Stimulated activated naive B cell treated with anti-CD40 and anti-IgM and Interleukin-4, amounts not matched to agents 10 μg/mL and 1 μg/mL and 100 μg/mL, for 72 hours (primary cell): ENCODE measurements at places on chromosomes 16 and 17.
A peak's percentile ranks its signal among the peaks of the same experiment; 100 is the strongest.

GRCh38 chr17:4422864-4423263 lies 10.9 kb upstream of the SPNS3 start:
- no peak for DNase-seq

GRCh38 chr16:29117631-29118030 lies 132.8 kb downstream of the LAT start:
- DNase-seq, result no peak

GRCh38 chr16:58709333-58709732 lies 24.8 kb upstream of the SLC38A7 start:
- no peak for DNase-seq

- no peak for DNase-seq
These were observed at the start of gene LAT for GRCh38 chr16:28984619-28985135. TSS of gene LAT (plus strand) at chr16:28985052. CDS start at chr16:28985418, 366 bp downstream.

DNA sequence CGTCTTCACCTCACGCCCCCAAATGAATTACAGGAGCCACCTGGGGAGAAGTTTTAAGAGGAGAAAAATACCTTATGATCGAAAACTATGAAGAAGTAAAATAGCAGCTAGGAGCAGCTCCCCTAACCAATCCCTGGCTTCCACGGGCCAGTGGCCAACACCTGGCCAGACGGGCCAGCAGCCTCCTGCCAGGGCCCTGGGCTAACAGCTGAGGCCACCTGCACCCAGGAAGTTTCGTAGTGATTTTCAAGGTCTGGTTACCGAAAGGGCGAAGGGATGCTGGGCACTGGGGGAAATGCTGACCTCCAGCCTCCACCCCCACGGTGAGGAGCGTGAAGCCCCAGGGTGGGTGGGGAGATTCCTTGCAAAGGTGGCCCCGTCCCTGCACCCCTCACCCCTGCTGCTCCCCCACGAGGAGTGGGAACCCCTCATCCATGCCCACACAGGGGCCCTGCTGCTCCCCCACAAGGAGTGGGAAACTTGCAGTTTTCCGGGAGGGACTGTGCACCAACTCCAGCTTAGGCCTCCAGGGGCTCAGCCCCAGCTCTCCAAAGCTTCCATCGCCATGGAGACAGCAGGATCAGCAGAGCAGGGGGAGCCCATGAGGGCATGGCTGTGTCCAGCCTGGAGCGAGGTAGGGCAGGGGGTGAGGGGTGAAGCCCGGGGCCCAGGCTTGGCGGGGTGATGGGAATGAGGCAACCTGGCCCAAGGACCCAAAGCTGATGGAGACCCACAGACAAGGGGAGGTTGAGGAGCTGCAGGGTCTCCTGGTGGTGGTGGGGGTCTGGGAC lies 31.9 kb upstream of the ACSF3 start:
- DNase-seq, result no peak

DNA sequence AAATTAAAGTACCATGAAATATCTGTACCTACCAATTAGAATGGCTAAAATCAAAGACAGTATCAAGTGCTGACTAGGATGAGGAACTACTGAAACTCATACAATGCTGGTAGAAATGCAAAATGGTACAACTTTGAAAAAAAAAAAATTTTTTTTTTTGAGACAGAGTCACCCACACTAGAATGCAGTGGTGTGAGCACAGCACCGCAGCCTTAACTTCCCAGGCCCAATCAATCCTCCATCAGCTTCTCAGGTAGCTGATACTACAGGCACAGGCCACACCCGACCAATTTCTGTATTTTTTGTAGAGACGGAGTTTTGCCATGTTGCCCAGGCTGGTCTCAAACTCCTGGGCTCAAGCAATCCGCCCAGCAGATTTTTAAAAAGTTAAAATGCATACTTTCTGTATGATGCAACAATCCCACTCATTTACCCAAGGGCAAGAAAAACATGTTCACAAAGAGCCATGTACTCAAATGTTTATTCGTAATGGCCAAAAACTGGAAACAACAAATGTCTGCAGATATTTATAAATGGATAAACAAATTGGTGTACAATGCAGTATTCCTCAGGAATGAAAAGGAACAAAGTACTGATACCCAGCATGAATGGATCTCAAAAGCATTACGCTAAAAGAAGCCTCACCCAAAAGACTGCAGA lies 8.7 kb downstream of the SMURF2 start:
- DNase-seq, result no peak

- DNase-seq, result peak; percentile 27
These were observed 15.6 kb downstream of the TLE7 start for GRCh38 chr16:71426069-71426879.

- DNase-seq, result no peak
These were observed 54.9 kb downstream of the BEAN1 start for GRCh38 chr16:66481943-66482390.

- DNase-seq, result no peak
These were observed 41.1 kb downstream of the BAHCC1 start for GRCh38 chr17:81436294-81436849.

DNA sequence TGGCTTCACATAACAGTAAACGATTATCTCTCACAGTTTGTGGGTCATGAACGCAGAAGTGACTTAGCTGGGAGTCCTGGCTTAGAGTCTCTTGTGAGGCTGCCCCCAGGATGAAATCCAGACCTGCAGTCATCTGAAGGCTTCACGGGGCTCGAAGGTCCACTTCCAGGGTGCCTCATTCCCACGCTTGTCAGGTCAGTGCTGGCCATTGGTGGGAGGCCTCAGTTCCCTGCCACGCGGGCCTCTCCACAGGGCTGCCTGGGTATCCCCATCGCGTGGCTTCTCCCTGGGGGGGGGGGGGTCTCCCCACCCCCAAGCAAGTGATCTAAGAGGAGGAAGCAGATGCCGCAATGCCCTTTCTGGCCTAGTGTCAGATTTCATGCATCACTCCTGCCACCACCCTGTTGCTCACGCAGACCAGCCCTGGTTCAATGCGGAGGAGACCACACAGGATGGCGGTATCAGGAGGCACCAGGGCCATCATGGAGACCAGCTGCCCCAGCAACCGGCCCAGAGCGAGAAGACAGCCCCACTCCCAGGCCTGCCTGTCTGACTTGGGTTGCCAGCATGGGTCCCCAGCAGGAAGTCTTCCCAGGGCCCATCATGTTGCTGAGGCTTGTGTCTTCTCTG lies 77.3 kb upstream of the CDH5 start:
- no peak for DNase-seq

- no peak for DNase-seq
These were observed 398.8 kb downstream of the HS3ST3B1 start for GRCh38 chr17:14699574-14700185.

DNA sequence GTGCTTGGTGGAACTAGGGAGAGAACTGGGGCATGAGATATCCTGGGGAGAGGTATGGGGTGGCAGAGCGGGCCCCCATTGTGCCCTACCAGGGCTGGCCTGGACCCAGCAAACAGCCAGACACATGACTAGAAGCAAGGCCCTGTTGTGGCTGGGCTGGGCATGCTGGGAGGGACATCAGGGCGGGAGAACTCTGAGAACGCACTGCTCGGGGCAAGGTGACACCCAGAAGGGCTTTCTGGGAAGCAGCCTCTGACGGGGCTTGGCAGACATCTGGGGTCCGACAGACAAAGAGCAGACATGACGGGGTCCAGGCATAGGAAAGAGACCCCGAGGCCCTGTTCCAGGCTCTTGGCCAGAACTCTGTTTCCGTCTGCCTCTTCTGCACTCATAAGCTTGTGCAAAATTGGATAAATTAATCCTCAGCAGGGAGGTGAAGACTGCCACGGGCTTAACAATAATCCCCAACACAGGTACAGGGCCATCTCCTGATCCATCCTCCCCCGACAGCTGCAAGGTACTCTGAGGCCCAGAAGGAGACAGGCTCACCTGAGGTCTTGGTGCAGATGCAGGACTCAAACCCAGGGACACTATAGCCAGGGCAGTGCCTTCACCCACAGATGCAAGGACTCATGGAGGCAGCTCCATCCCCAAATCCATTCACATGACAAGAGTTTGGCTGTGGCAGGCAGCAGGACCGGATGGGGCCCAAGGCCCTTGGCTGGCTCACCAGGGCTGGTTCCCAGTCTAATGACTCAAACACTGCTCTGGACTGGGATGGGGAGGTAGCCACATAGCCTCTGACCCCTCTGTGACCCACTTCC lies 5.4 kb downstream of the SREBF1 start:
- DNase-seq, result no peak

- no peak for DNase-seq
These were observed 3.9 kb upstream of the ZFPM1 start for GRCh38 chr16:88449267-88449561.

GRCh38 chr17:75909812-75910274 lies 5.2 kb upstream of the MRPL38 start:
- DNase-seq, result no peak

DNA sequence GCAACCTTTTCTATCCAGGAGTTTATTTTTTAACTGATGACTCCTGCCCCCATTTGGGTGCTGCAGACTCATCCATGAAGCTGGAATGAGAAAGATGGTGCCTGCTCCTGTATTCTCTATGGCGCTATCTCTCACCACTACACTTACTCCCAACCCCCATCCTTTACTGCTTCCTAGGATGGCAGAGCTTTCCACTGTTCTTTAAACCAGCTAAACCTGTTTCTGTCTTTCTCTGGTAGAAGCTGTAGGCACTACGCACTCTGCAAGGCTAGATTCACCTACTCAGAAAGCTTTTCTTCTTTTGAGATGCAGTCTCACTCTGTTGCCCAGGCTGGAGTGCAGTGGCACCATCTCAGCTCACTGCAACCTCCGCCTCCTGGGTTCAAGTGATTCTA lies 47.0 kb downstream of the ADAMTS18 start:
- DNase-seq, result no peak

GRCh38 chr16:10577305-10578202 lies 2.8 kb downstream of the EMP2 start:
- no peak for DNase-seq

DNA sequence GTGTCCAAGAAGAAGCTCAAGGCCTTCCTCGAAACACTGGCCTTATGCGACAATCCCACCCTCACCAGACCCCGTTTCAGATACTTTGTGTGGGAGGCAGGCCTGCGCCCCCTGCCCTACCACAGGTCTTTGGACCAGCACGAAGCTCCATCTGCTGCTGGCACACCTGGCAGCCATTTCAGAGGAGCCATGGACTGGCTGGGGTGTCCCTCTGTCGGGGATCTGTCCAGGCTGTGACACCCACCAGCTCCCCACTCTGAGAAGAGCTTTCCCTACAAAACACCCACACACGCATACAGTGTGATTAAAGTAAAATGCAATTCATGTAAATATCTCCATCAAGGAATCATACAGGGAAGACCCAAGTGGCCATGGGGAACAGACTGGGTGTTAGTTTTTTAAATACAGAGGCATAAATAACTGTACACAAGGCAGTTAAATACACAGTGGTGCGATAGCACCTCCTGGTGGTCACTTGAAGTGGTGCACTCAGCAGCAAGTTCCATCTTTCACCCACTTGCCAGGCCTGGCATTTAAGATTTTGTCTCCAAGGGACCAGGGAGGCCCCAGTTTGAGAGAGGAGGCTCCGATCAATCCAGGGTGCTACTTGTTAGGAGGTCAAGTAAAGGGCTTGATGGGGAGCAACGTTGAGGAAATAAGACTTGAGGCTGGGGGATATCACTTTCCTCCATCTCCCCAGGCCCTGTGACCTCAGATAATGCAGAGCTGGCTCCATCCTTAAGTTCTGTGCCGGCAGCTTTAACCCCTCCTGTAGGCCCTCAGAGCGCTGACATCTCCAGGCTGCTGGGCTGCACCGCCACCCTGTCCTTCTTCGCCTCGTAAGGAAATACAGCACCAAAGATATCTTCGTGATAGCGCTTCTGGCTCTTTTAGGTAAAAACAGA lies 43.6 kb downstream of the NOS2 start:
- DNase-seq, result peak; percentile 34

DNA sequence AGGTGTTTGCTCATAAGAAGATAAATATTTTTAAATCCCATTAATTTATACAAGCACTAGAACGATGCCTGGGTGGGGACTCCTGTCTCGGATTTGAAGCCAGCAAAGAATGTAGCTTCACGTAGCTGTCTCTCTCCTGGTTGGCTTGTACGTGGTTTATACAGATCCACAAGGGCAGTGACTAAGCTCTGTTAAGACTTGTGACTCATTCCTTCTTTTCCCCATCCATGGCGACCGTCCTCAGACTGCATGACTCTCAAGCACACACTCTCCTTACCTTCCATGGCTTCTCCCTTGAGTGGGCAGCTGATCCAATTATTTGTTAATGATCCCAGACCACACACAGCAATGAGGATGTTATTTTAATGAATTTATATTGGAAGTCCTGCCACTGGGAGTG lies 679.7 kb upstream of the SOX9 start:
- DNase-seq, result no peak

DNA sequence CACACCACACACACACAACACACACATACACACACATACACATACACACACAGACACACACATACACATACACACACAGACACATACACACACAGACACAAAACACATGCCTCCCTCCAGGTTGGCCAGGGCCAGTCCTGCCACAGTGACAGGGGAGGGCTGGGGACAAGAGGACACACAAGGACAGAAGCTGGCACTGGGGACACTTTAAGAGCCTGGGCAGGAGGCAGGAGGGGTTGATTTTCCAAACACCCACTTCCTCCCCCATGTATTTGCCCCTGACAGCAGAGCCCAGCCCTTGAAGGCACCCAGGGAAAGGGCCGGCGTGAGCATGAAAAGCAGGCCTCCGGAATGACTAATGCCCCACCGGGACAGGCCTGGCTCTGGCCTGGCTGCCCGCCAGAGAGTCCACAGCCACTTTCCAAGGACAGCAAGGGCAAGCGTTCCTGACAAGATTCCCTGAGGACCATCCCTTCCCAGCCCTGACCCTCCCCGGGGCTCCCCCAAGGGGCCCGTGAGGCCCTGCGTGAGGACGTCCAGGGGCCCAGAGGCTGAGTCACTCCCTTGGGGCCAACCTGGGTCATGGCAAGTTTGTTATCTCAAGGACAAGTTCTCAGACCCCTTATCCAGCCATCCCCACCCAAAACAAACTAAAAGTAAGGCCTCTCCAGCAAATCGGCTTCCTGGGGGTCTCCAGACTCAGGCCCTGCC lies 235.6 kb downstream of the ZNF423 start:
- no peak for DNase-seq

DNA sequence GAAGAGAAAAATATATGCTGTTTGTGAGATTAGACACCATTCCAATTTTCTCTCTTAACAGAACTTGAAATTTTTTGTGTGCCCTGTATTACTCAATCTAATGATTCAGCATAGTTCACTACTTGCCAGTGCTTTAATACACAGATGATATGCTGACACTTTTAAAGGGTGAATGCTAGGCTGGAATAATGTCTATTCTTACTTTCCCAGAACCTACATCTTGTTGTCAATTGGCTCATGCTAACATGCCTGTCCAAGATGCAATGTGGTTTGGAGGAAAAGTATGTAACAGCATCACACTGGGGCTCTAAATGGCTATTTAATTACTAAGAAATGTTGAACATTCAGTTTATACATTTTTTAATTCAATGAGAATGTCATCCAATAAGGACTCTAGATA lies 7.6 kb upstream of the MAP2K6 start:
- no peak for DNase-seq

- DNase-seq, result no peak
These were observed 121.8 kb upstream of the MED13 start for GRCh38 chr17:62186841-62187240.

- peak; percentile 11 for DNase-seq
These were observed 646 bp downstream of the RABEP1 start for GRCh38 chr17:5282642-5283217.
